ENCODE measurements at places on chromosomes 12 and 14.

DNA sequence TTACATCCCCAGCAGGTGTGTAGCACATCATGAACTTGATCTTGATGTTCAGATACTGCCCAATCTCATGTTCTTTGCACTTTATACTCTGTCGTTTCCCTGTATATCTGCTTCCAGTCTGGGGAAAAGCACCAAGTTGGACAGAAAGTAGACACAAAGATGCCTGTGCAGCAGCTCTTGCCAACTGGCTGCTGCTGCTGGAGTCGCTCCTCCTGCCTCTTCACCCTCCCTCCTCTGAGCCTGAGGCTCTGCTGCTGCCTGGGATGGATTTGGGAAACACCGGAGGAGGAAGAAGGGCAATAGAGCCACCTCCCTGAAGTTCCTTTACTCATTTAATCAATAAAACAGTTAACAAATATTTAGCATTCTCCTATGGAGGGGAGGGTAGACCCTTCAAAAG is 32.4 kb downstream of the ADCK1 start:
- DNase-seq, result no peak

DNA sequence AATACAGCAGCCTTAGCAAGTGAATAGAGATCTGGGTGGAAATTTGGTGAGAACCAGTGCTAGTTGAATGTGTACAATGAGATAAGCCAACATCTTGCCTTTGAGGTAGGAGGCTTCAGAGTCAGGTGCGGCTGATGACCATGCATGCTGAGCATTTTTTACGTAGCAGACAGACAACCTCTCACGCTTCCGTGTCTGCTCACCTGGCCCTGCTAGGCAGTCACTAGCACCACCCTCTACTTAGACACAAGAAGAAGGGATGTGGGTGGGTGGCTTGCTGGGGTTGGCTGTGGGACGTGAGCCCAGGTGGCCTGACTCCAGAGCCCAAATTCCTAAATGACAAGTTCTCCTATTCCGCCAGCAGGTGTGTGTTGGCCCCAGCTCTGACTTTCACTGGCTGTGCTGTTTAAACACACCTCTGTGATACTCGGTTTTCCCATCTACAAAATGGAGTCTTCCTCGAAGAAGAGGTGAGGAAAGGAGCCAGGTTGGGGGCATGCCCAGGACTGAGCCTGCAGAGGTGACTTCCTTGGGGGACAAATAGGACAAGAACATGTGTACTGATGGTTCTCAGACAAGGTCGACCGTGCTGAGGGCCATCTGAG is 57.8 kb upstream of the BCL11B start:
- no peak for DNase-seq

DNA sequence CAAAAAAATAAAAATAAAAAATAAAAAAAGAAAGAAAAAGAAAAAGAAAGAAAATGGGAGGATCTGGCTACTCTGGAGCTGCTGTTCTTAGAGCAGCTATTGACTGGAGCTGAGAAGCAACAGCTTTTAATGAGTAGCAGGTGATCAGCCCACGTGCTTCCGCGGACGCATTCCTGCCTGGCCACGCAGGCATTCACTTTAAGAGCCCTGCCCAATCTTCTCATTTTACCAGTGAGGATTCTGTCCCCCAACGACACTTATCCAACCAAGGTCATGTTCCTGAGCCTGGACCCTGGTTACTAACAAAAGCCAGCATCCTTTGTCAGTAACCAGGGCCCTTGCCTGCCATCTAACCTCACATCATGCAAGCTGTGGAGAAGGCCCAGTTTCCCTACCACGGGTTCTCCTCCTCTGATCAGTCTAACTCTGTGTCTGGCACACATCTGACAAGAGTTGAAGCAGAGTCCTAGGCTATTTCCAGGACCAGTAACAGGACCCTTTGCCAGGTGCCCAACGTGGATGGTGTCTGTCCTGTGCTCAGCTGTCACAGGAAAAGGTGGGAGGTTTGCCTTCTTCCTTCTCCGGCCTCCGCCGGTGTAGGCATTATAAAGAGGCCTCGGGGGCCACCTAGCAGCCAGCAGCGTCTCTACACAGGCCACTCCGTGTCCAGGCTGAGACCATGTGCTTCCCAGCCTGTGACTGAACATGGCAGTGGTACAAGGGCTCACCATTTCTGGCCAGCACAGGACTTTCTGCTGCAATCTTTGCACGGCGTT is 60.9 kb upstream of the GPATCH2L start:
- DNase-seq, result no peak

DNA sequence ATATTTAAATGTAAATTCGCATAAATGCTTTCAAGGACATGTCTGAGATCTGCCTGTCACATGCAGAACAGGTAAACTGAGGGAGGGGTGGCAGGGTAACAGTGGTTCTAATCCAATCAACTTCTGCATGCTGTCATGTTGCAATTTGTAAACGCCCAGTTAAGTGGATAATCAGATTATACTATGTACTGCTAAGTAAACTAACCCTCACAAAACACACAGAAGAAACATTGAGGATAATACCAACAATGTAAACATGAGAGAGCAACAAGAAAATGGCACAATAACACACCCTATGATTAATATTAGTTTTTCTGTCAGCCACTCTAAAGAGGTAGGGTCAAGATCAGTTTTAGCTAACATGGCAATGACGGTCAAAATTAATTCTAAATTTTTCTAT is 123.7 kb downstream of the KIF21A start:
- DNase-seq, result no peak

DNA sequence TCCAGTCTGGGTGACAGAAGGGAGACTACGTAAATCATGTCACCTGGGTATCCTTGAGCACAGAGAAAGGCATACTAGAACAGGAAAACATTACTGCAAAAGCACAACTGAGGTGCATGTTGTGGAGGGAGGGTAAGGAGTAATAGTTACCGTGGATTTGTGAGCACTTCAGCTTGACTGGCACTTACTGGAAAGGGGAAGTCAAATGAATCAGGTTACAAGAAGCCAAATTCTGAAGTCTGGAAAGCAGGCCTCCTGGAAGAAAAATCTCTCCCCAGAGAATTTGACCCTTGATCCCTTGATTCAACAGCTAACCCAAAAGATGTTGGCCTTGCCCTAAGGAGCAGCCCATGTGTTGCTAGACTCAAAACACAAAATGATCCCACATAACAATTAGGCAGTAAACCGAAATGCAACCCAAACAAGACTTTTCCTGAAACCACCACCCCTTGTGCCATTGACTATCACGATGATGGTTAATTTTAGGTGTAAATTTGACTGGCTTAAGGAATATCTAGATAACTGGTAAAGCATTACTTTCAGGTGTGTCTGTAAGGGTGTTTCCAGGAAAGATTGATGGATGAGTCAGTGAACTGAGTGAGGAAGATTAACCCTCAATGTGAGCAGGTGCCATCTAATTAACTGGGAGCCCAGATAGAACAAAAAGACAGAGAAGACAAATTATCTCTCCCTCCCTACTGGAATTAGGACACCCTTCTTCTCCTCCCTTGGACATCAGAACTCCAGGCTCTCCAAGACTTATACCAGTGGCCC is 108.8 kb downstream of the SLC25A21 start:
- DNase-seq, result no peak

DNA sequence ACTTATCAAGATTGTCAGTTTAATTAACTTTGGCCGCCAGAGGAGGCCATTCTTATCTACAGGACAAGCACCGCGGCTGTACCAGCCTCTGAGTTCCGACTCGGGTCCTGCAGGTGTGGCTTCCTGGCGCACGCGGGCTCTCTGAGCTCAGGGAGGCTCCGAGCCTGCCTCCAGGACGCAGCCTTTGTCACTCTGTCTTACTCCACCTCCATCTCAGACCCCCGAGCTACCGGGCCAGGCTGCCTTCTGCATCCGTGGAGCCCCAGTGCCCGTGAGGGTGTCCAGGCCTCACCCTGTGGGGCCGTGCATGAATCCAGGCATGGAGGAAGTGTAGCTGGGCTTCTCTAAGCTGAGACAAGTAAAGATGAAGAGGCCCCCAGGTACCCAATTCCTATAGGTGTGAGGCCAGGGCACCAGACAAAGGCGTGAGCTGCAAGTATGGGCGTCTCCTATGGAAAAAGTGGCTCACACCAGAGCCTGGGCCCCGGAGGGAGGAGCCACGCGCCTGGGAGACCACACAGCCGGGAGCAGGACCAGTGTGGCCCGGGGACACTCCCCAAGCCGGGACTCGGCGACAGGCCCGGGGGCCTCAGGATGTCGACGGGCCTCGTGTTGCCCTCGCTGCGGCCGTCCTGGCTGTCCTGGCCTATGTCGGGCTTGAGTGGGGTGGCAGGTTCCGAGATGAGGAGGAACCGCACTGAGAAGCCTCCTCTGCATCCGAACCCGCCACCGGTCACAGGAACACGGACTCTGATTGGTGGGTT is 42.8 kb downstream of the NOC4L start:
- DNase-seq, result no peak

- DNase-seq, result no peak
These were observed 231.6 kb upstream of the GRIP1 start for GRCh38 chr12:66910366-66910974.

DNA sequence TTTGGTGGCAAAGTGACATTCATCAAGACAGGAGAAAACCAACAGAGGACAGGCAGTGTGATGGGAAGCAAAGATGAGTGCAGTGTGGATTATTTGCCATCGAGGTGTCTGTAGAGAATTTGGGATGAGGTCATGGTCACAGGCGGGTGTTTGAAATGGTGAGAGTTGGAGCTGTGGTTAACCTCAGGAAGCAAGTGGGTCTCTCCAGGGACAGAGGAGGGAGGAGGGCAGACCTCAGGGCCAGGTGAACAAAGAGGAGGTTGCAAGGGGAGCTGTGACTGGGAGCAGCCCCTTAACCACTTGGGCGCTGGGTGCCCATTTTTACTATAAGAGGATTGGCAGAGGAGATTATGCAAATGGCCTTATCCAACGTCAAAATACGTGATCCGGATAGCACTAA is 7.0 kb downstream of the FZD10 start:
- no peak for DNase-seq

DNA sequence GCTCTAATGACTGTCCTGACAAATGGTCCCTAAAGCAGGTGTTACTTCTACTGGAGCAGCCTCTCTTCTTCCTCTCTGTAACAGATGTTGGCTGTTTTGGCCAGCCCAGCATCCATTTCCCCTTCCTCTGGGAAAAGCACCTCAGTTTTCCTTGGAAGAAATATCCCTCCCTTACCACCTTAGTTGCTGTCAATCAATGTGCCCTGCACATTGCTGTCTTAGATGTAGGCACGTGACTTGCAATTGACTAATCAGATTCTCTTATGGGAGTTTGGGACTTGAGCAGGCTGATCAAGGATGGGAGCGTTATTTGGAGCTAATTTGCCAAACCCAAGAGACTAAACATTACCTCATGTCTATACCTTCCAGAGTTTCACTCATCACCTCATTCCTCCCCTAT is 12.0 kb upstream of the TMED2 start:
- no peak for DNase-seq

GRCh38 chr14:93008381-93008780 is 85.4 kb downstream of the CHGA start:
- no peak for DNase-seq

DNA sequence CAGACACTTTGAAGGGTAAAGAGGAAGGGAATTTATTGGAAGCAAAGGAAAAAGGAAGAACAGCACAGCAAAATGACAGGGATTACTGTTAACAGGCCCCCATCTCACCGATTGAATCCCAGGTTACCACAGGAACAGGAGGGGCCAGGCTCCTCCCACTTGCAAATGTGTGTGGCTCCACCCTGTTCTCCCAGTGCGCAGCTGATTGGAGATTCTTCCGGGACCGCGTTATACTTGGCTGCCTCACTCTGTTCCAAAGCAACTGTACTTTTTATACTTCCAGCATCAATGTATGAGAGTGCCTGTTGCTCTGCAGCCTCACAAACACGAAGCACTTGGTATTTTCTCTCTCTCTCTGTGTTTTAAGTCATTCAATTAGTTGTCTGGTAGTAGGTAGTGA is 273.6 kb upstream of the MDGA2 start:
- no peak for DNase-seq

DNA sequence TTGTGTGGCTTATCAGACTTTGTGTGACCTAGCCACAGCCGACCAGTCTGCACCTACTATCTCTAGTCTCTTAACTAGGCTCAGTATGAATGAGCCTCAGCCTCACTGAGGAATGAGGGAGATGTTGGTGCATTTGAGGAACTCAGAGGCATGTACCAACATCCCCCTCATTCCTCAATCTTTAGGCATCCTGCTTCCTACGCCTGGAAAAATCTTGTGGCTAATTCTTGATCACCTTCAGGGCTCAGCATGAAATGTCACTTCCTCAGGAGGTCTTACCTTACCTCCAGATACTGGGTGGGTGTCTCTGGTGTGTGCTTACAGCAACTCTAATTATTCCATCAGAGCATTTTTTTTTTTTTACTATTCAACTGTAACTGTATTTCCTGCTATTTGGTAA is 148.8 kb upstream of the TMCC3 start:
- DNase-seq, result no peak

DNA sequence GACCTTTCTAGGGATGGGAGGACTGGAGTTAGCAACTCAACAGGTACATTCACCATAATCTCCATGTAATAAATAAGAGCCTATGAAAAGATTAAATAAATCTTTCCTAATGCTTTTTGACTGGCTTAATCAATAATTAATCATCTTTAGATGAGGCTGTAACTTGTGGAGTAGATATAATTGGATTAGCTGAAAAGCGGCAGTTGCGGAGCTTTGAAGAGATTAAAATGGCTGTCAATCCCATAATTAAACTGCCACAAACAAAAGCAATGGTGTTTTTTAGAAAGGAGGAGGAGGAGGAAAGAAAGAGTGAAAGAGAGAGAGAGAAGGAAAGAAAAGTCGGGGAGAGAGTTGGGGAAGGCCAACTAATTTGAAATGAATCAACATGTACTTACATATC is 70.7 kb upstream of the TMEM263 start:
- DNase-seq, result no peak

DNA sequence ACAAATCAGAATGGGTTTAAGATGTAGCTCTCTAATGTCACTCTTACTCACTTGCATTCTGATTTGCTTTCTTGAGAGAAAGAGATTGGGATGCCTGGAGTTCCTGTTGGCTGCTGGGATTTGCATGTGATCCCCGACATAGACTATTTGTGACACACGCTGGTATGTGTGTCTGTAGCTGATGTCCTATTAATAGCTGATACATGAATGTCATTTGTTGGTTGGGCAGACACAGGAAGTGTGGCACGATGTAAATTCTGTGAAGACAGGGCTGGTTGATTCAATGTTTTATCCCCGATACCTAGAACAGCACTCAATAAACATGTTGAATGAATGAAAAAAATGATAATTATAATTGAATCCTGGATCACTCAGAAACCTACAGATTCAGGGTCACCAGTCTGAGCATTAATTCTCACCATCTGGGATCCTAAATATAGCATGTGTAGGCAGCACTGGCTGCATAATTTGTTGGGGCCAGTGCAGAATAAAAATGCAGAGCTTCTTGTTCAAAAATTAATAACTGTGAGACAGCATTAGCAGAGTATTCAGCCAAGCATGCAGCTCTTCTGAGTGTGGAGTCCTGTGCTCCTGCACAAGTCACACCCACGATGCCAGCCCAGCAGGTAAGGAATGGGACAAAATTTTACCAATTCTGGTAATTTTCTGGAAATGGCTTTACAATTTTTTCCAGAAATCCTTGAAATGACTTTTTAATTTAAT is 35.5 kb upstream of the SOCS2 start:
- no peak for DNase-seq

- DNase-seq, result no peak
These were observed 52.3 kb downstream of the ITPK1 start for GRCh38 chr14:93063393-93063792.

Data from T follicular helper cell (primary cell).